Right ventricle myocardium superior (tissue), 1 donor: ENCODE measurements at places on chromosomes 12 and 14.

DNA sequence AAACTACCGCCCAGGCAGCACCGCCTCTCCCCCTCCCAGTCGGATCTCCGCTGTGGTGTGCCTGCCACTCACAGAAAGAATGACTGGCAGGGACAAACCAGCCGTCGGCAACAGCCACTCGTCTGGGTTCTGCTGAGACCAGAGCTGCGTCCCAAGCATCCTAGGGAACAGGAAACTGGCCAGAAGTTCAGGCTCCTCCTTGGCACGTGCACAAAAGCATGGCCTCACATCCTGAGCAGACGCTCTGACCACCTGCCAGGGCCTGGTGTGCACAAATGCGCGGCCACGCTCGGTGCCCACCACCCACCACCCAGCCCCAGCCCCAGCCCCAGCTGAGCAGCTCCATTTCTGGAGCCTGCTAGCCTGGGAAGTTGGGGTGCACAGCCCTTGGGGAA lies 214.8 kb downstream of the DPF3 start:
- DNase-seq: peak; percentile 57

DNA sequence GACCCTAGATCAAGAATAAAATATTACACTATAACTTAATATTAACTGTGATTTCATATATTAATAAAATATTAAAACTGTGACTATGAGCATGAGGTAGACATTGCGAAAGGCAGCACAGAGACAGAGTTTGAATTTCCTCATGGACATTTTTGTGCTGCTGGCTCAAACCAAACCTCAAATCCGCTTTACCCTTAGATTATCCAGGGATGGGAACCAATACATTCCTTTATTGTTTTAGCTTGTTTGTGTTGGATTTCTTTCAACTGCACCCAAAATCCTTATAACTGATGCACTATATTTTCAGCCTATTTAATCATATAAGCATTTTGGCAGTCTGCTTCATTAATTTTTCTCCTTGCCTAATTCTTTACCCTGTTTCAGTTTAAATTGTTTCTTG lies 436.7 kb downstream of the ATP23 start:
- no peak for DNase-seq

DNA sequence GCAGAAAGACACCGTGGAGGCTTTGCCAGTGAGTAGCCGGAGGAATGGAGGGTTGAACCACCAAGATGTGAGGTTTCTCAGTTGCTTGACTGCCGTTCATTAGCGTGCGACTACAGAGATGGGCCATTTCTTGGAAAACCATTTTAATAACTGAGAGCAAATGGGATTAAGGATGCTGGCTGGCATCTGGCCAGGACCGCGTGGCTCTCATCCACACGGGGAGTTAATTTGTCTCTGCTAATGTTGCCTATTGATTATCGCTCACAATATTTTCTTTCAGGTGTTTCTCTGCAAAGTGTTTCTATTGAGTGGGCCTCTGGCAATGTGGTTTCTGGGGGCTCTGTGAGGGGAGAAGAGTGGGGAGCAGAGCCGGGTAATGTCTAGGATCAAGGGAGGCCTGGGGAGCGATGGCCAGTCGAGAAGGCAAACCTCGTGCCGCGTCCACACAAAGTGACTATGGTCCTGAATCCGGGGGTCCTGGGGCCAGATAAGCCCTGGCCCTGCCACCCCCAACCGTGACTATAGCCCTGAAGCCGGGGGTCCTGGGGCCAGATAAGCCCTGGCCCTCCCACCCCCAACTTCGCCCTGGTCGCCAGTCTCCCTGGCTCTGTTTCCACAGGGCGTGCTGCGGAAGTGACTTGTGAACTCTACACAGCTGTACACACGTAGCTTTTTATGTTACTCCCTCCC lies 110.6 kb downstream of the PRMT8 start:
- DNase-seq: no peak

DNA sequence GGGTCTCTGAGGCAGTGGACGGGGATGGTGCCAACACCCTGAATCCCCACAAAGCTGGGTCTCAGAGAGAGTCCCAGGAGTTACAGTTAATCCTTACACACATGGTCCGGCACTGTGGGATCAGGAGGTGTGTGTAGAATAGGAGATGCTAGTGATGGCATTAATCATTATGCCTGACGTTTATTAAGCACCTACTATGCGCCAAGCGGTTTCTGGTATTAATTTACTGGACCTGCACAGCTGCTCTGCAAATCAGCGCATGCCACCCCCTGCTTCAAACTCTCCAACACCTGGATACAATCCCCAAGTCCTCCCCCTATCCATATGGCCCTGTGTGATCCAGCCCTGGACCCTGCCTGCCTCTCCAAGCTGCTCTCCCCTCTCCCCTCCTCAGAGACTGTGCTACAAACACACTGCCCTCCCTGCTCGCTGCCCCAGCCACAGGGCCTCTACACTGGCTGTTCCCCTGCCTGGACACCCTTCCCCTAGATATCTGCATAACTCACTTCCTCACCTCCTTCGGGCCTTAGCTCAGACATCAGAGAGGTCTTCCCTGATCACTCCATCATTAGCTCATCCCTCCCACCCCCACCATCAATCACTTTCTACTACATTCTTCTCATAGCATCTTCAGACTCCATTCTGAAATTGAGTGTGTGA lies 86.0 kb downstream of the RFLNA start:
- no peak for DNase-seq

GRCh38 chr14:56207626-56208292 lies 89.5 kb downstream of the PELI2 start:
- no peak for DNase-seq

- no peak for DNase-seq
These were observed 103.6 kb downstream of the DAAM1 start for GRCh38 chr14:59292028-59292427.

GRCh38 chr12:110280392-110280778 lies 662 bp upstream of the ATP2A2 start:
- DNase-seq: peak; percentile 77

GRCh38 chr12:23585782-23586163 lies 363.7 kb downstream of the SOX5 start:
- DNase-seq: no peak

DNA sequence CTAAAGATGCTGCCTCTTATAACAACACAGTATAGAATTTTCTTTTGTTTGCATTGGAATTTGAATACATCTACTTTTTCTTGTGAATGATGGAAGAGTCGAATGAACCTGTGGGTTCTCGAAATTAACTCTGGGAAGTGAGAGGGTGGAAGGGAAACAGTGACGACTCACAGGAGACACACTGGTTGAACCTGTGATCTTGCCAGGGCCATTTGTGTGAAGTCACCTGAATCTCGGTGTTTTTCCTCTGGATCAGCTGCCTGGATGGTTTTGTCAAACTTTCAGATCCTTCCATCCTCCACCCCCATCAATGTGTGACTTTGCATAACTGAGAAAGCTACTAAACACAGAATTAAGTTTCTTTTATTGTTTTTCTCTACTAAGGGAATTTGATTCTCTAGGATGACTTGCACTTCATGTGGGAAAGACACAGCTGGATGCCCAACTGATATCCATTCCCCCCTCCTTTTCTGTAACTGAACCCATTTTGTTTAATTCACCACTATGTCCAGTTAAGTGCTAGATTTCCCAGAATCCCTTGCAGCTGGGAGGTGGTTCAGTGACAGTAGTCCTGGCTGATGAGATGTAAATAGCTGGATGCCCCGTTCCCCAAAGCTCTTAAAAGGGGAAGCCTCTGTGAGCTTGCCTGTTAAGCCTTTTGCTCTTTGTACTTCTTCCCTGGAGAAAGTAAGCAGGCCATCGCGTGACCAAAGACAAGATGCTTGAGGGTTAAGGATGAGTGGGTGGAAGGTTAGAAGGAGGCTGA lies 6.3 kb downstream of the PPFIBP1 start:
- DNase-seq: no peak
